ENCODE measurements at places on chromosomes 3 and 15.

DNA sequence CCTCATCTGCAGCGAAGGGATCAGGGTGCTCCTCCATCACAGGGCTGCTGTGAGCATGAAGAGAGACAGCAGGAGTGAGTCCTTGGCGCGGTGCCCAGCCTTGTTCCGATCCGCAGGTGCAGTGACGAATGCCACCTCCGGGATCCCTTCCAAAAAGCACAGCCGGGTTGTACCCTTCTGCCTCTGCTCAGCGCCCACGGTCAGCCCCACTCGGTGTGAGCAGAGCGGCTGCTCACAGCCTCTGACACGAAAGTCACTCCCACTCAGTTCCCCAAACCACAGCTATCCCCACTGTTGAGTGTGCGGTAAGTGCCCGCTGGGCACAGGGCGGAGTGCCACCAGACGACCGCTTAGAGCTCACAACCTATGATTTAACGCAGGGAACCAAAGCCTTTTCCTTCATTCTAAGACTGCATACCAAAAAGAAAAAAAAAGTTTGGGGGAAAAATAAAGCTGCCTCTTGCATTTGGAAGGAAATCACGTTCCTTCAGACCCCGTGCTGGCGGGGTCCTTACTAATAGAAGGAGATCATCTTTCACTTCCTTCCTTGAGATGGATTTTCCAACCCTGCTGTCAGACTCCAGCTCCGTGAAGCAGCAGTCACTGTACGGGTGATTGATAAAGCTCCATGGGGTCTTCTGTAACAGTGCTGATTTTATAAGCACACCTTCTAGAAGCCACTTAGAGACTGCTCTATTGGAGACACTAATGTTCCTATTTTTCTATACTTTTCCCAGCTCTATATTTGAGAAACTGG lies 34.7 kb upstream of the TUBGCP5 start:
- no peak for DNase-seq

DNA sequence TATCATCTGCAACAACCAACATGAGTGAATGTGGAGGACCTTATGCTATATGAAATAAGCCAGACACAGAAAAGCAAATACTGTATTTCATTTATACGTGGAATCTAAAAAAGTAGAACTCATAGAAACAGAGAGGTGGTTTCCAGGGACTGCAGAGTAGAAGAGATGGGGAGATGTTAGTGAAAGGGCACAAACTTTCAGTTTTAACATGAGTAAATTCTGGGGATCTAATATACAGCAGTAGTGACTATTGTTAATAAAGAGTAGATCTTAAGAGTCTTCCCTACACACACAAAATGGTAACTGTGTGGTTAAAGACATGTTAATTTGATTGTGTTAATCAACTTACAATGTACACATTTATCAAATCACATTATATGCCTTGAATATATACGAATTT lies 20.9 kb upstream of the MELTF start:
- DNase-seq, result no peak

DNA sequence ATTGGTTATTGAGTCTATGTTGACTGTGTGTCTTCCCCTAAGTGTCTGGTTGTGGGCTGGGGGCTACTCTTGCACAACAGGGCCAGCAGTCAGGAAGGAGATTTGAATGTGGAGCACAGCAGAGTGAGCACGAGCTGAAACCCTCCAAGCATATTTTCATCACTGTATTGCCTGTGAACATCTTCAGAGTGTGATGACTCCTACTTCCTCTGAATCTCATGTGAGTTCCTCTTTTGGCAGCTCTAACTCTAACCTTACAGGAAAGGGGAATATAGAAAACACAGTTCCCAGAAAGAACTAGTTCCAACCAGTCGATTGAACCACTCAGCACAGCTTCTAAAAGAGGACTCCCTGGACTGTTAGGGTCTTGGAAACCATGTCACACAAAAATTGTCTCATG lies 211.6 kb downstream of the RAP2B start:
- DNase-seq, result no peak

- DNase-seq, result peak; percentile 29
Observed at GRCh38 chr15:28942046-28942445, 56.3 kb downstream of the APBA2 start.

- DNase-seq, result no peak
Observed at GRCh38 chr3:16508591-16508995, 4.9 kb downstream of the RFTN1 start.

- no peak for DNase-seq
Observed at GRCh38 chr3:20857636-20858035, 671.6 kb upstream of the SGO1 start.

DNA sequence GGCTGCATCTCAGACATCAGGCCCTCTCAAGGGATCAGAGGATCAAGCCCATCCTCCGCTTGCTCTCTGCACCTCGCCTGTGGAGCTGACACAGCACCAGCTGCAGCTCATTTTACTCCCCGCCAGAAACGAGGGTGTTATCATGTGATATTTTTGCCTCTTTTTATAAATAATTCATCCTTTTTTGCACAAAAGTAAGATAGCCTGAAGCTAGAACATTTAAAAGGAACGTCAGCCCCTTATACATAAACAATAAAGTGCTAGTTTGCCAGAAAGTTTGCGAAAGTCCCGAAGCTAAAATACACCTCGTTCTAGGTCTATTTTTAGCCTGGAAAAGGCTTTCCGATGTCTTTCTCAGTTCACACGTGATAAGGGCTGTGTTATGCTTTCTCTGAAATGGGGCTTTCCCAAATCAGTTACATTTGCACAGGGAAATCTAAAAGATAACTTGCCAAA lies 9.6 kb upstream of the FAM174B start:
- no peak for DNase-seq

DNA sequence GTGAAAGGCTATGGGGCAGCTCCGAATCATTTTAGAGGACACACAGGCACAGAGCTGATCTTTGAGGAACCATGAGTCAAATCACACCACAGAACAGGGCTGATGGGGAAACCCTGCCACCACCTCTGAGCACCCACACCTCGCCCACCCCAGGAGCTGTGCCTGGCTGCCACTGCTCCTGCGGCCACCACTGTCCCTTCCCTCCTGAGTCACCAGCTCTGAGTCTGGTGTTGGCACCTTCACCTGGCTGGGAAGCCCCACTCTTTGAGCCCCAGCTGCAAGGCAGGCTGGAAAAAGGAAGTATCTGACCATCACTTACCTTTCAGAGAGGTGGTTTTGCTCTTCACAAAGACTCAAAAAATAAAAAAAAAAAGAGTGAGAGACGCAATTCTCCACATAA lies 63.6 kb upstream of the MEF2A start:
- DNase-seq, result no peak

GRCh38 chr3:86995537-86995936 lies 4.6 kb upstream of the VGLL3 start:
- DNase-seq, result no peak

GRCh38 chr15:84871428-84871985 lies 13.0 kb upstream of the SLC28A1 start:
- no peak for DNase-seq

DNA sequence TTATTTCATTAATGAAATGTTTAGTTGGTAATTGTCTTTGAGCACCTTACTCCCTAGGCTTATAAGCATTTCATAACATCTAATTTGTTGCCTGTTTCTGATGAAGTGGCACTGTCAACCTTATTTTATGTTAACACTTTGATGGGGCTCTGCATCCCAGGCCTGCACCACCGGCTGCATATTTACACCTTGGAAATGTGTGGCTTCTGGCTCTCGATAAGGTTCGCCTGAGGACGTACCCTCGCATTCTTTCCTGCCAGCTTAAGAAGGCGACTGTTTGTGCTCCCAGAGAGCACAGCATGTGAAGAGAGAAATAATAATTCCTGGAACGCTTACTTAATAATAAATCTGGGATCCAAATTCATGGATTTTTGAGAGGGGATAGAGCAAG lies 763.3 kb upstream of the CFAP20DC start:
- DNase-seq, result no peak

- DNase-seq, result no peak
Observed at GRCh38 chr3:190853464-190853863, 9.0 kb downstream of the GMNC start.

GRCh38 chr3:110767156-110767555 lies 304.5 kb upstream of the NECTIN3 start:
- DNase-seq, result no peak

GRCh38 chr15:37695719-37696118 lies 238.7 kb upstream of the TMCO5A start:
- no peak for DNase-seq

GRCh38 chr3:15477951-15478639 lies 43.4 kb downstream of the COLQ start:
- DNase-seq, result no peak

- no peak for DNase-seq
Observed at GRCh38 chr3:177320765-177321247, 123.5 kb upstream of the TBL1XR1 start.

DNA sequence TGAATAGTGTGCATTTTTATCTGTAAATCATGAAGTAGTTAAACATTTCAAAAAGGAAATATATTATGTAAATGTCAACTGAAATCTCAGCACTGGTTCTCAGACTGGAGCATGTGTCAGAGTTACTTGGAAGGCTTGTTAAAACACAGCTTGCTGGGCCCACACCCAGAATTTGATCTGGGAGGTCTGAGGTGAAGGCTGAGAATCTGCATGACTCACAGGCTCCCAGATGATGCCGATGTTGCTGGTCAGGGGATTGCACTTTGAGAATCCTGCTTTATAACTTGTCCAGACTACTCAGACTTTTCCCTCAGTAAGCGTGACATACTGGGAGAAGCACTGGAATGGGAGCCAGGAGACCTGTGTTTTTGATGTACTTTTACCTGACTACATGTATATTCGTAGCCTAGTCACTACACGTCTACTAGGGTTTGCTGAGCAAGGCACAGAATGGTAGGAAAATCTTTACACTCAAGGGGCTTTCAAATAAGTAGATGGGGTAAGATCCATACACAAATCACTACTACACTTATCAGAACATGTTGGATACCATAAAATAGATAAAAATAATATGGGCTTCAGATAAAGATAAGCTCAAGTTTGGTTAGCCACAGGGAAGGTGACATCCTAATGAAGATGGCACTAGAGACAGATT lies 77.1 kb upstream of the MEX3B start:
- no peak for DNase-seq

DNA sequence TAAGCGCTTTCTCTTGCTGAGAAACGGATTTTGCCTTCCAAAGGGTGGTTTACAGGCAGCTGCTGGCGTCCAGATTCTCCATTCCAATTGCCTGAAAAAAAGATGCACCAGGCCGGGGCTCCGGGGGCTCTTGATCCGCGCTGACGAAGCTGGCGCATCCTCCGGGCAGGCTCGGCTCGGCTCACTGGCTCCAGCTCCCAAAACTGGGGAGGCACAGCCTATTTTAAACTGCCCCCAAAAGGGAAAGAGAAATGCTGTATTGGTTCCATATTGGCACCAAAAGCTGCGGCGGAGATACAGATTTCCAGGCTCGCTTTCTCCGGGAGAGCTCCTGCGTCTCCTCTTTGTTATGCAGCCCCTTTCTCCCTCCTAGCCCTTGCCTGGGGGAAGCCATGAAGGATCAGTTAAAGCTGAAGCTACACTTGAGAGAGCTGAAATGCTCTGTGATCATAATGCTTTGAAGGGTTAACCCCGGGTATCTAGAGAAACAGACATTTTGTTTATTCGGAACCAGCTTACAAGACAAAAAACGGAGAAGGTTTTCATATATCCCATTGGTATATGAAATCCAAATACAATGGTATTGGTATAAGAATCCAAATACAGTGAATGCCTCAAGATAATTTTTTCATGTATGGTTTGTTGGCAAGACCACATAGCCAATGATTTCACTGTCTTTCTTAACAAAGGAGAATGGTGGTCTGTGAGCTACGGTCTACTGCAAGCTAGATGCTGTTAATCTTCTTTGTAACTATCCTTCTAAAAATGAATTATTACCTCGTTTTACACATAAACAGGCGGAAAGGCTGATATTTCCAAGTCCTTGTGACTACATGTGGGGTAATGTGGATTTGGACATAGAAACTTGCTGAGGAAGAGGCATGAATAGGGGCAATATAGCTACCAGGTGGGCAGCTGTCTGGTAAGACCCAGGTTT lies 693 bp downstream of the CD200 start:
- DNase-seq, result no peak

GRCh38 chr3:165859061-165859460 lies 21.8 kb upstream of the BCHE start:
- no peak for DNase-seq

- no peak for DNase-seq
Observed at GRCh38 chr15:81625896-81626295, 251.9 kb upstream of the TMC3 start.

- no peak for DNase-seq
Observed at GRCh38 chr3:172467170-172467824, 19.0 kb upstream of the GHSR start.

DNA sequence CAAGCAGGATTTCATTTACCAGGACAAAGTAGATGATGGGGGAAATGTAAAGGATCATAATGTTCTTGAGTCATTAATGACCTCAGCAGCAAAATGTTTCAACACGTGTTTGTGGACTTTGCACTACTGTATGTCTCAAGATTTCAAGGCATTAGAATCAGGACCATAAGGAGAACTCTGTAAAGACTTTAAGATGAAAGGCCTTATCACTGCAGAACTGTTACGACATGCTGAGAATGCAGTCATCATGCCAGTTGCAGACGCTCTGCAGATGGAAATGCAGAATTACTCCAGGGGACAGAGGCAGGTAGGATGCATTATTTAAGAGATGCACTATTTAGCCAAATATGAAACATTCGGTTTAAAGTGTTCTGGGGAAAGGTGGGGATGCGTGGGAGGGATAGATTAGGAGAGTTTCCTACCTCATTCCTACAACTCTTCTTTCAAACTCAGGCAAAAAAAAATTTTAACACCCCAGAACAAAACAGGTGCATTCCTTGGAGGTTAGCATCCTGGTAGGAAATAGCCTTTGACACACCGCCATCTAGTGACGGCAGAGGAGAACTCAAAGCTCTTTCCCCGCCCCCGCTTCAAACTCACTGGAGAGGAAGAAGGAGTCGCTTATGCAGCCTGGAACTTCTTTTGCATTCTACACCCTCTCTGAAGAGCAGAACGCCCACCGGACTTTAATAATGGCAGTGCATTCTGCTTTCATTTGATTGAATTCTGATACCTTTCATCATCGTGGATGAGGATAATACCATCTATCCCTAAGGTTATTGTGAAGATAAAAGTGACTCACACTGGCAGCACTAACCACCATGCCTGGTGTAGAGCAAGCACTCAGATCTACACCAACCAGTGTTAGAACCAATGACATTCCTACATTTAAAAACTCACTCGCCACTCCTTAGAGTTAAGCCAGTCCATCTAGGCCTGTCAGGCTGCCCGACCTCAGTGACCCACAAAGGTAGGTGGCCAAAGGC lies 43.1 kb upstream of the TOPAZ1 start:
- peak; percentile 60 for DNase-seq

DNA sequence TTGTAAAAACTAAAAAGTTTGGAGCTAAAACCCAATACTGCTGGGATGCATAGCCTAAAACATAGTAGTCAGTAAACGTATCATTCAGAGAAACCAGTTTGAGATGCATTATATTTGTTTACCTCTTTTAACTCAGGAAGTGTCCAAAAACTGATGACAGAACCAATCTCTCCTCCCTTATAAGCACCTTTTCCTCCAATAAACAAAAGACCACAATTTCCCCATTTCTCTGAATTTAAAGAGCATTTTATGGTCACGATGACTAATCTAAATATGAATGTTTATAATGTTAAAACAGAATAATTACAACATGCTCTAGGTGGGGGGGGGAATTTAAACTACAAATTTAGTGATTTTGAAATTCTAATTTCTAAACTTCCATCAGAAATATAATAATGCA lies 58.5 kb downstream of the CEP63 start:
- DNase-seq, result no peak

- DNase-seq, result no peak
Observed at GRCh38 chr15:94912760-94913159, 681.4 kb downstream of the MCTP2 start.

GRCh38 chr3:190382082-190382481 lies 5.9 kb upstream of the CLDN16 start:
- no peak for DNase-seq
